ENCODE measurements at places on chromosomes 4 and X. TPM values are rescaled to one million over a fixed set of nuclear protein-coding genes. Genes with fewer than 3 reads are reported as not detected.
A peak's percentile ranks its signal among the peaks of the same experiment; 100 is the strongest.

- no peak for DNase-seq
These were observed 1495.5 kb downstream of the PCDH18 start for GRCh38 chr4:136036744-136037143.

DNA sequence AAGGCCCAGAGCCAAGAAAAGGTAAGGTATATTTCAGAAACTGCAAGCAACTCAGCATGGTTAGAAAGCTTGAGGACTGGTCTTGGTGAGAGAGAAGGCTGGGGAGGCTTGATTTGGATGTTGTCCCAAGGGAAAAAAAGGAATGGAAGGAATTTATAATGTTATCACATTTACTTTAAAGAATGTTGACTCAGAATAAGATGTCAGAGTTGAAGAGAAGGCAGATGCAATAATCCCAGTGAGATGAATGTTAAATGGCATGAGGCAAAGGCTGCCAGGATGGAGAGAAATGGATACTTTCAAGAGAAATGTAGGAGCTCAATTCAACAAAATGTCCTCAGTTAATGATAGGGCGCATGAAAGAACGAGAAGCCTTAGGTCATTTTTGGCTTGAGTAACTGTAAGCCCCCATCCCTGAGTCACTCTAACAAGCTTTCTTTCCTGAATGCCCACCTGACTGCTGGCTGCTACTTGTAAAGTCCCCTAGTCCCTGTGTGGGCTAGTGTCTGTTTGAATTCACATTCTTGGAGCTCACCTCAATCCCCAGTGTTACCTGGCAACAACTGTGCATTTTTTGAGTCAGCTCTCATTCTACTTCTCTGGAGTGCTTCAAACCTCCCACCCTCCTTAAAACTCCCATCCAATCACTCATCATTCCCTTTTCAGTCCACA, 103.0 kb upstream of the TAPT1 start:
- DNase-seq: no peak

DNA sequence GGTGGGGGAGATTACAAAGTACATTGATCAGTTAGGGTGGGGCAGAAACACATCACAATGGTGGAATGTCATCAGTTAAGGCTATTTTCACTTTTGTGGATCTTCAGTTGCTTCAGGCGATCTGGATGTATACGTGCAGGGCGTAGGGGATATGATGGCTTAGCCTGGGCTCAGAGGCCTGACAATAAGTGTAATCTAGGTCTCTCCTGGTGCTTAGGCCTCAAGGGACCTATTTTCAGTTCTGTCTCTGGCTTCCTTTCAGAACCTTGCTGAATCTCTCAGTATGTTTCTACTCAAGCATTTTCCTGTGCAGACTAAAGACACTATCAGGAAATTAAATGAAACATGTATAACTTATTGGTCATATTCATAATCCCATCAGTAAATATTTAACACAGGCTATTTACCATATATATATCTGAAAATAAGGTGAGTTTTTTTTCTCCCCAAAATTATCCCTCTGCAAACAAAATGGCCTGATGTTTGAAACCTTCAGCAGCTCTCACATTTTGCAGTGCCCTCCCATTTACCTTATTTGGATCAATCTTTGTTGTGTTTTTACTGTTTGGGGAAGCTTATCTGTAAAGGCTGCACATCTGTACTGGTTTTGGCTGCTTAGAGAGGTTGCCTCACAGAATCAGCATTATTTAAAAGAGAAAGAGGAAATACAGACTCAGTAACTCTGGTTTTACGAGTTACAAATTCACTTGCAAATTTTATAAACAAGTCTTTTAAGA, 2.3 kb upstream of the ZCCHC4 start:
- DNase-seq: no peak

DNA sequence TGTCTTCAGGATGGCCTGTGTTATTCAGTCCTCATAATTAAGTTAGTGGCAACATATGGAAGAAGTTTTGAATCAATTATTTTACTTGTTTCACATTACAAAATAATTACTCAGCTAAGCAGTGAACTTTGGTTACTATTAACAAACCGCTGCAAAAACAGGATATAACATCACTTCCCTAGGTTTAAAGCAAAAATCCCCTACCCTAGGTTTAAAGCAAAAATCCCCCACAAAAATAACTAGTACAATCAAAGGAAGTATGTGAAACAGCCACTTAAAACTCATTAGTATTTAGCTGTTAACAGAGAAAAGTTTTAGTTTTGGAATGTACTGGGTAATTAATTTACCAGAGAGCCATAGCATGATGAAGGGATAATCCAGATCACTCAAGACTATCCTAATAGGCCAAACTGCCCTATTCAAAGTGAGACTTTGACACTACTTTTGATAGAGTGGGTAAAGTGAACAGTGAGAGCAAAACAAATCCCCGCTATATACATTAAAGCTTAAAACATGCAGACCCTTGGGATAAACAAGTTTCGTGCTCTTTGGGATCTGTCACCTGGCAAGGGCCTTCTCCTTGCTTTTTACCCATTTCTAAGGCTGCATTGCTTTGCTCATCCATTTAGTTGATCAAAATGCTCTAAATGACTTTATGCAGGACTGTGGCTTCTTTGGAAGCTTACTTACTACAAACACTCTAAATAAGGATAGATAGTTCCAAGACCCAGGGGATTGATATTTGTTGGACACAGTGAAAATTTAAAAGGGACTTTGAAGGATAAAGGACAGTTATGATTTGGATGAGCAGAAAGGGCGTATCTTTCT, 36.4 kb upstream of the GPR174 start:
- no peak for DNase-seq

- no peak for DNase-seq
These were observed 268.8 kb upstream of the RASGEF1B start for GRCh38 chr4:81740487-81740886.

DNA sequence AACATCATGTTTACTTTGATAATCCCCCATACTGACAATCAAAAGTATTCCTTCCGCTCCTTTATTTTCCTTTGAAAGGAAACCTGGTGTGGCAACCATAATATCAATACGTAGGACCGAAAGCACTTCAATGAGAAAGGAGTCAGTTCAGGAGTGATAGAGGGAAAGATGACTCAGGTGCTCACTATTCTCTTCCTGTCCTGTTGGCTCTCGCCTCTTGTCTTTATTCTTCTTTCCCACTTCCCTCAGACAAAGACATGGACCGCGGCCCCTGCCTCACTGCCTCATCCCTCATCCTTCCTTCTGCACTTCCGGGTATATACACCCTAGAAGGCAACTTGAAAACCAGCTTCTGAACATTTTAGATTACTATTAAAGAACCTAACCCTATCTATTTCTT, 49.8 kb upstream of the TNIP3 start:
- DNase-seq: no peak

GRCh38 chrX:11540532-11541377, 125.0 kb downstream of the ARHGAP6 start:
- DNase-seq: peak; percentile 20

DNA sequence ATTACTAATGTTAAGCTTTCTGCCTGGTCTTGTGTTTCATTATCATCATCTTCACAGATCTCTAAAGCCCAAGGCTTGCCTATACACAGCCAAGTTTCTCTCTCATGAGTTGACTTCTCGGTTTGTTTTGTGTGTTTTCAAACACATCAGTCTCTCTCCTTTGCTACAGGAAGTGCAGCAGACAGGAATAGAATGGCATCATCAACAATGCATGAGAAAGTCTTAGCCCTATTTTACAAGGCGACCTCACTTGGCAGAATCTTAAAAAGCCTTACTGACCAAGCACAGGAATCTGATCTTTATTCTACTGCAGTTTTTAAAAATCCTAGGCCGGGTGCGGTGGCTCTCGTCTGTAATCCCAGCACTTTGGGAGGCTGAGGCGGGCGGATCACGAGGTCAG, 36.8 kb downstream of the CC2D2A start:
- no peak for DNase-seq

- DNase-seq: no peak
These were observed 126.1 kb downstream of the PTTG2 start for GRCh38 chr4:38086151-38086848.

Gene TMEM271
- not detected for total RNA-seq

Gene TLR6
- total RNA-seq: 10.4 TPM

Measured in upper lobe of left lung (tissue), 6 donors.